Amygdala (tissue), 56 donors: ENCODE measurements at places on chromosomes 7 and 10.

DNA sequence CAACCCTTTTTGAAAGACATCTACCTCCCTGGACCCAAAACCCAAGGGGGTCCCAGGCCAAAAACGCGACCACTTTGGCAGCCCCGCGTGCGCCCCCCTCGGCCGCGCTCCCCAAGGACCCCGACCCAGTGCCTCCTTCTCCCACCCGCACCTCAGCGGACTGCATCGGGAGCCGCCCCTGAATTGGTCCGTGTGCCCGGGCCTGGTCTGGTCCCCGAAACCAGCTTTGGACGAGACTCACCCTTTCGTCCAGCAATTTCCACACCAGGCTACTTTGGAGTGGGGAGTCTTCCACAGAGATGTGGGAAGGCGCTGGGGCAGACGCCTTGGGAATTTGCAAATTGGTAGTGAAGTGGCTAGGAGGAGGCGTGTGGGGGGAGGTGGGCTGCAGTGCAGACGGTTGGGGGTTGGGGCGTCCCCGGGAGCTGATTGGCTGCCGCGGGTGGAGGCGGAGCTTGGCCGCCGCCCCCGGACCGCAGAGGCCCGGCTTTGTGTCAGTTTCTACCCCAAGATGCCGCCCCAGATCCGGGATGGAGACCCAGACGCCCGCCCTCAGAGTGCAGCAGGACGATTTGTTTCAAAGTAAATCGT, 16.9 kb downstream of the TCAF1 start:
- peak; percentile 31 for DNase-seq

DNA sequence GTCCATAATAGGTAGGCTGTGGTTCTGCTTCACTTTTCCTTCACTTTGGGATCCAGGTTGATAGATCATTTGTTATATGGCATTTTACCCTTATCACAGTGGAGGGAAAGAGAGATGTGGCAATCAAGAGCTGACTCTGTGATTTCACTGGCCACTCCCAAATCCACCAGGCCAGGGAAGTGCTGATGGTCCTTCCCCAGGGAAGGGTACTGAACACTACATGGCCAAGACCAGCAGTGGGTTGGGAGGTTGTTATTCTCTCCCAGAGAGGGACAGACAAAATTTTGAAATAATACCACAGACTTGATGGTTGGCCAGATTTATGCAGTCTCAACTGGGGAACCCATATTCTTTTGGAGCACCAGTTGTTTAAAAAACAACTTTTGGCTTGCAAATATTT, 102.5 kb downstream of the SND1 start:
- no peak for DNase-seq

DNA sequence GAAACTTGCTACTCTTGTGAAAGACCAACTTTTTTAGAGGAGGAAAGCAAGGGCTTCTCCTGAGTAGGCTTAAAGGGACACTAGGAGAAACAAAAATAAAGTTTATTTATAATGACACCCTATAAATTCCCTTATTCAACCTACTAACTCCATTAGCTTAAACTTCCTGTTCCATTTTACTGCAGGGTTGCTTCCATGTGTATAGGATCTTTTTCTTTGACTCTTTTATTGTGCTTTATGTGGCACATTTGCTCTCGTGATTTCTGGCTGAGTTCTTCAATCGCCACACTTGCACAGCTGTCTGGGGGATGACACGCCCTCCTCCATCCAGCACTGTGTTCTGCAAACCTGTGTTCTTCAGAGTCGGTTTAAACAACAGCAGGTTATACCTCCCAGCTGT, 225.7 kb upstream of the NPVF start:
- no peak for DNase-seq

DNA sequence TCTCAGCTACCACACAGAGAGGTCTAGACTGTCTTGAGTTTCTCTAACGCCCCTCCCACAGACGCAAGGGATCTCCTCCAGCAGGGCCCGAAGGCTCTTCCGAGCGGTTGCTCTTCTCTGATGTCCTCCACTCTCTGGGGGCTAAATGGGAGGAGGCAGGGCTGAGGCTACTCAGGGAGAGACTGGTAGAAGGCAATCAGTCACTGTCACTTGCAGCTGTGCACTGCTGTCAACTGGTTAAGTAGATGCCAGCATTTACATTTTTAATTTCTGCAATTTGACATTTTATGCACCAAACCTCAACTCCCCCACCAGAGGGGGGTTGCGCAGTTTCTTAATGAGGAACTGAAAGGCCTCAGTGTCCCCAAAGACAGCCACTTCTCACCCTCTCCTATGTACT, 442.8 kb downstream of the PLXNA4 start:
- no peak for DNase-seq

DNA sequence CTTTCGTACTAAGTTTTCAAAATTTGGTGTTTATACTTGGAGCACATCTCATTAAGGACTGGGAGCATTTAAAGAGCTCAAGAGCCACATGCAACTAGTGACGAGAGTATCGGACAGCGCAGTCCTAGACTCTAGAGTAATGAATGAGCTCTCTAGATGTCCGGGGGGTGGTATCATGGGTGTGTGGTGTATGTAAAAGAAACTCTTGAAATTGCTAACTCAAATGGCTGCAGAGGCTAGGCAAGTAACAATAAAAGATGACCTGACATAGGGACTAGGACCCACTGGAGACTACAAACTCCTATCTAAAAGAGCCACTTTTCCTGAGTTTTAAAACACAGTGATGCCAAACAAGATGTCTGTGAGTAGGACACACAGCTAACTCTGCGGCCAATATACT, 14.0 kb downstream of the MYOZ1 start:
- DNase-seq = no peak

DNA sequence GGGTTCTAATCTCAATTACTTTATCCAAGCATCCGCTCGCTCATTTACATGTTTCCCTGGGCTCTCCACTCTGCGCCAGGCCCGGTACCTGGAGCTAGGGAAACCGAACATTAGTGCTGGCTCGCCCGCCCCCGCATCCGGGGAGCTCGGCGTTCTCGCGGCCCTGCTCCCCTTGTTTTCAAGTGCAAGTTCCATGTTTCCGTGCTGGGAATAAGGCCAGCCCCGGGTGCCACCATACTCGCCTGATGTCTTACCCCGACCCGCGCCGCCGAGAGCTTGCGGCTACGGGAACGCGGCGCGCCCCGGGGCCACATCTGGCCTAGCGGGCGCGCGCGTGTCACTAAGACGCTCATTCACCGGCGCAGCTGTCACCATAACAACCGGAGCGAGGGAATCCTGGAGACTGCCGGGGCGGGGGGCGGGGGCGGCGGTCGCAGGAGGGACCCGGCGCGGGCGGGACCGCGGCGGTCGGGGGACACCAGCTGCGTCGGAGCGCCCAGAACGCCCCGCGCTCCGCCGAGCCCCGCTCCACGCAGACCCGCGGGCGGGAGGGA, at the start of gene NEURL1:
Gene NEURL1, plus strand, starts transcription at position 344 of the 554 bp plus-strand sequence. CDS start 683 bp downstream, outside the sequence.
- DNase-seq = peak; percentile 63

- DNase-seq = no peak
Observed at GRCh38 chr10:52279546-52279945, 34.5 kb upstream of the DKK1 start.

DNA sequence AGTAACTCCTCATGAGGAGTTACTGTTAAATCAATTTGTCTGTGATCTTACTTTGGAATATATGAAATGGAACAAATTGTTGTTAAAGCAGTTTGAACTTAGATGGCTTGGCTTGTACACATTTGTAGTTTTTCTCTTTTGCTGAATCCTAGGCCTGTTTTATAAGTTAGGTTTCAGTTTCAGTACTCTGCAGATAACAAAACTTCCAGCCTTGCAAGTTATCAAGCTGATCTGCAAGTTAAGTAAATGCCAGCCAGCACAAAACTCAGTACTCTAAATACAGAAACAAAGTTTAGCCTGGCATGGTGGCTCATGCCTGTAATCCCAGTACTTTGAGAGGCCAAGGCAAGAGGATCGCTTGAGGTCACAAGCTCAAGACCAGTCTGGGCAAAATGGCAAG, 25.0 kb upstream of the PAXIP1 start:
- DNase-seq = no peak

DNA sequence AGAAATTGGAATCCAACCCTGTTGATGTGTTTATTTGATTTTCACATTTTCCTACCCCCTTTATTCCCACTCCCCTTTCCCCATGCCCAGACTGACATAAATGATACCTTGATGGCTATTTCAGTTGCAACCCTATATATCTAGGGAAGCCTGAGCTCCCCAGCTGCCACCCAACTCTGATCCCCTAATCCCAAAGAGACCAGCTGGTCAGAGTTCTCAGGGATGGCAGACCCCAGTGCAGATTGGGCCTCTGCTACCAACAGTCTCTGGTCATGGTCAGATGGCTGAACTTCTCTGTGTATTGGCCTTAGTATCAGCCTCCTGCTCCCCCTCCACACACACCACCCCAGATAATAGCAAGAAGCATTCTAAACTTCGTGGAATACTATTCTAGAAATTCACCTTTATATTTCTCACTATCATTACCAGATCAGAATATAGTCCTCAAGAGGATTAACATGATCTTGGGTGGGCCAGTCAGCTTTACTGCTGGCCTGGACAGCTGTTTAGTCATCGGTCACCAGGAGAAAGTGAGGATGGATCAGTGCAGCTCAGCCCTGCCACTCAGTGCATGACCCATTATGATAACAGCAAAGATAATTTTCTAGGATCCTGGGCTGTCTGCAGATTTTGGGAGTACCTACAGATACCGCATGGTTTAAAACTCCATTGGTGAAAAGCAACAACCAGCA, 24.5 kb upstream of the BTRC start:
- no peak for DNase-seq

DNA sequence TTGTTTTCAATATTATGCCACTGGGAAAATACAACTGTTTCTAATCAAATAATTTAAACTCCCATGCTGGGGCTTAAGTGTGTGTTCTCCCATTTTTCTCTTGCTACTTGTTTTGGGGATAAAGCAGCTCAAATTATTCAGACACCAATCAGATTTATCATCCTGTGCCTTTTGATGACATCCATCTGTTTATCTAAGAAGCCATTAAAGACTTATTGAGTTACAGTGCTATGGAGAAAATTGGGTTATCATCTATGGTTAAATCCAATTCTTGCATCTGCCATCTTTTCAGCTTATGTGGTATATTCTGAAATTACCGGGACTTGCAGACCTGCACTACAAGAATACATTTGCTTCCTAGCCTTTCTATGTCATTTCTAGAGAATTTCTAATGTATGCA, 401.2 kb downstream of the GFRA1 start:
- DNase-seq = no peak

GRCh38 chr7:69105092-69105491, 493.2 kb upstream of the AUTS2 start:
- DNase-seq = no peak

GRCh38 chr10:3172446-3173170, at the start of gene PITRM1:
Gene PITRM1 (minus strand): TSS chr10:3172782. CDS start chr10:3172772, 10 bp downstream.
- peak; percentile 96 for DNase-seq
